Fibroblast of the aortic adventitia (primary cell): ENCODE measurements at places on chromosomes 3 and 15.

- DNase-seq, result no peak
These were observed 13.1 kb downstream of the RSL24D1 start for GRCh38 chr15:55183679-55184078.

DNA sequence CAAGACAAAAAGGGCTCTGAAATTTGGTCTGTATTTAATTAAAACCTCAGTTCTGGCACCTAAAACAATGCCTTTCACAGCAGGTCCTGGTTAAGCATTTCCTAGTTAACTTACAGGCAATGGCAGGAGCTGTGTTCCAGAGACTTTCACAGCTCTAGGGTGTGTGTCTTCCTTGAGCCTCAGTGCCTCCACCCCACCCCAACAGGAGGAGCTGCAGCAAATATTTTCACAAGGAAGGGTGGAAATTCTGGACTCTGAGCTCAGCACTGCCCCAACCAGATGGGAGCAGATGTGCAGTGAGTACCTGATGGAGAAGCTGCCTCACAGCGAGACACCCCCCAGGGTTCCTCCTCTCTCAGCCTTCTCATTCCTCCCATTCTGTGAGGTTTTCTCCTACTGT is 106.3 kb upstream of the SPATA12 start:
- no peak for DNase-seq

DNA sequence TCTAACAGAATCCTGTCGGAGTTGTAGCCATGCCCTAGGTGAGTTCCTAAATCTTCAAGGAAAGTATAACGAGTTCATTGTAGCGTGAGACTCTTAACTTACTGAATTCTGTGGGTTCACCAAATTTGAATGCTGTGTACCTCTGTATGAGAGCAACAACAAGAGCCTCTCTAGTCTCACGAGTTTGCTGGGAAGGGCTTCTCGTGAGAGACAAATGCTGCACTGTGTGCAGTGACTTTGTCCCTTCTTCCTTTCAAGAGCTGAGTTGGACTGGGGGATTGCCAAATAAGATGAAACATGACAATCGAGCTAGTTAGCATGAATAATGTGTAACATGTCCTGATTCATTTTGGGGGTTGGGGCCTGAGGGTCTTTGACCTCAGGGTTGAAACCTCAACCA is 32.2 kb downstream of the KAT2B start:
- DNase-seq, result no peak

DNA sequence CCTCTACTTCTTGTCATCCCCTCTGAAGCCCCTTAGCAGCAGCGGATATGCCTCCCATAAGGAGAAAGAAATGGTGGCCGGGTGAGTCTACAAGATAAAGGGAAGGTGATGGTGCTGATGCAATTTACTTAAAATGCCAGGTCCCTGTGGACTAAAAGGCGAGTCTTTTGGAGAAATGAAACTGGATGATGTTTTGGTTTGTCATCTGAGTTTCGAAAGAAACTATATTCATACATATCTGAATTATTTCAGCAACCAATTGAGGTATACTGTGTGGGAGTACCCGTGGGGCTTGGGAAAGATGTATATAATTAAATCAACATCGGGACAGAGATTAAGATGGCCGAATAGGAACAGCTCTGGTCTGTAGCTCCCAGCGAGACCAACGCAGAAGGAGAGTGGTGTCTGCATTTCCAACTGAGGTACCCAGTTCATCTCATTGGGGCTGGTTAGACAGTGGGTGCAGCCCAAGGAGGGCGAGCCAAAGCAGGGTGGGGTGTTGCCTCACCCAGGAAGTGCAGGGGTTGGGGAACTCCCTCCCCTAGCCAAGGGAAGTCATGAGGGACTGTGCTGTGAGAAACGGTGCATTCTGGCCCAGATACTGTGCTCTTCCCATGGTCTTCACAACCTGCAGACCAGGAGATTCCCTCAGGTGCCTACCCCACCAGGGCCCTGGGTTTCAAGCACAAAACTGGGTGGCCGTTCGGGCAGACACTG is 210.6 kb upstream of the CHRM5 start:
- no peak for DNase-seq

DNA sequence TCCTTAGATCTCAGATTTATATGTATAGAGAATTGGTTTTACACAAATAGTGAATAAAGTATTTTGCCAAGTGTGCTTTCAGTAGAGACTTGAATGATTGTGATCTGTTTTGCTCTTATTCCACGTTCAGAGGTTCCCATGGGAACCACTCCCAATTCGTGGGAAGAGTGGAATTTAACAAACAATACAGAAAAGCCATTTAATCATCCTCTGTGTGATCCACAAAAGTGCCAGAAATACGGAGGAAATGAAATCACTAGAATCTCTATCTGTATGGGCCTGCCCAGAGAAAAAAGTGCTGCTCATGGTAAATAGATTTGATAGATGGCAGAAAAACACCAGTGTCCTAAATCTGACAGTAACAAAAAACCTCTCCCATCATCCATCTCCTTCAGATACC is 56.0 kb downstream of the CNTN4 start:
- peak; percentile 0 for DNase-seq

GRCh38 chr15:64747578-64747977 is 27.8 kb downstream of the RBPMS2 start:
- no peak for DNase-seq

DNA sequence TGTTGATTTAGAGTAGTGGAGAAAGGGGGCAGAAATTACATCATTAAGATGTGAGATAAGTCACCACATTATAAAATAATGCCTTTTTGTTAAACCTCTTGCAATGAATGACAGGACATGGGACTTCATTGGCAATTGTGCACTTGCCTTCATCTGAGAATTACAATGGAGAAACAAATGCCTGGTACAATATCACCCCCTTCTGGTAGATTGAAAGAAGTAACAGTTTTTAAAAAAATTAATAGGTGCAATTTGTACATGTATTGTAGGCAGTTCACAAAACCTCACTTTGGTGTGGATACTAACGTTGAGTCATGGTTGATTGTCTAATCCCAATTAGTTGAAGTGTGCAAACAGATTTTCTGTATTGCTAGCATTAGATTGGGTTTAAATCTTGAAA is 4.6 kb upstream of the P2RY14 start:
- peak; percentile 84 for DNase-seq
